ENCODE measurements at places on chromosomes 6 and 20.

DNA sequence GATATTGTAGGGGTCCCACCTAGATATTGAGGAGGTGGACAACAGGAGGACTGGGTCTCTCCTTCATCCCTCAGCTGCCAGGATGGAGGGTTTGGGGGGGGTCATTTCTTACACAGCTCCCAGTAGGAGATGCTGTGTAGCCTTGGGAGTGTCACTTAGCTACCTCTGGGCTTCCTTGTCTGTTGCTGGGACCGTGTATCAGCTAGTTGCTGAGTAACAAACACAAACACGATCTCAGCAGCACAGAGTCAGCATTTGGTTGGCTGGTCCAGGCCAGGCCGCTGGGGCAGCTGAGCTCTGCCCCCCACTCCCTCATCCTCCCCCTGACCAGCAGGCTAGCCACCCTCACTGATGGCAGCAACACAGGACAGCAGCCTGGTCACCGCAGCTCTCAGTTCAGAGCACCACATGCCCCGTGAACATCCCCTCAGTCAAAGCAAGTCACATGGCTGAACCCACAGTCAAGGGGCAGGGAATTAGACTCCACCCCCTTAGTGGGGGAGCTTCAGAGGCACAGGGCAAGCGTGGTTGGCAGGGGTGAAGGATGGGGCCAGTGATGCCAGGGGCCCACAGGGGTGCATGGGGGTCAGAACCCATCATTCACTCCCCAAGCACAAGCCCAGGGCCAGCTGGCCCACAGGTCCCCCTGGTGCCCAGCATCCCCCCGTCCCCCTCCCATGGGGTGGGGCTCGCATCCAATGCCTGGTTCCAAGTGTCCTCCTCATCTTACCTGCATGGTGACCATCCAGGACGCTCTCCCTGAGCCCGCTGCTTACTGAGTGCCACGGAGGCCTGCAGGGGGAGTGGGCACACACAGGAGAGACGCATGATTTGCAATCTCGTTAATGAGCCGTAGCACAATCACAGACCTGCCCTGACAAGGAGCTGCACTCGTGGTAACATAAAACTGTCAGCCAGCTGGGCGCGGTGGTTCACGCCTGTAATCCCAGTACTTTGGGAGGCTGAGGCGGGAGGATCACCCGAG lies 112.4 kb downstream of the TAF4 start:
- DNase-seq = no peak

- DNase-seq = peak; percentile 80
These were observed 3.0 kb downstream of the E2F3 start for GRCh38 chr6:20404641-20405032.

GRCh38 chr6:75504465-75505222 lies 11.0 kb upstream of the FILIP1 start:
- DNase-seq = peak; percentile 56

DNA sequence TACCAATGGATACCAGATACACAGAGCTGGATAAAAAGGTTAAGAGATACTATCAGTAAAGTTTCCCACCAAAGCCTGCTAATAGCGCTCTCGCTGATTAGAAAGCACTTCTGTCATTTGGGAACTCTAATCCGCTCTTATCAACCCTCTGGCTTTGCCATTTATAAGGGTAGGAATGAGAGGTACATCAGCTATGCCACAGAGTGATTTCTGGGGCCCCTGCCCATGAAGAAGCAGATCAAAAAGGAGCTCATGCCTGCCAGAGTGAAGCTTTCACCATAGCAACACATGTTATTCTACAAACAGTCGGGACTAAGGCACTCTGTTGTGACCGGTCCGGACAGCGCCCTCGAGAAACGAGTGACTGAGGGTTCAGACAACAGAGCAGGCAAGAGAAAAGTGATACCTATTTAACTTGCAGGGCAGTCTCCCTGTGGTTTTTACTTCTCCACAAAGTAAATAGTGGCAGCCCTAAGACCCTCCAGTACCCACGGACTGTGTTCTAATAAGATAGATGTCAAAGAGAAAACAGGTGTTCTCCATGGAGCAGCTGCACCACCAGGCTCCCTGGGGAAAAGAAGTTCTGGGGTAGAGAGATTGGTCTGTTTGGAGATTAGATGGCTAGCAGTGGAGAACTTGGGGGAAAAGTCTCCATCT lies 5.6 kb downstream of the TRAM2 start:
- no peak for DNase-seq

GRCh38 chr6:119312875-119313338 lies 36.7 kb downstream of the MAN1A1 start:
- no peak for DNase-seq

GRCh38 chr6:131068165-131068564 lies 5.1 kb upstream of the EPB41L2 start:
- no peak for DNase-seq

GRCh38 chr6:6798448-6798860 lies 209.9 kb downstream of the LY86 start:
- DNase-seq = no peak

DNA sequence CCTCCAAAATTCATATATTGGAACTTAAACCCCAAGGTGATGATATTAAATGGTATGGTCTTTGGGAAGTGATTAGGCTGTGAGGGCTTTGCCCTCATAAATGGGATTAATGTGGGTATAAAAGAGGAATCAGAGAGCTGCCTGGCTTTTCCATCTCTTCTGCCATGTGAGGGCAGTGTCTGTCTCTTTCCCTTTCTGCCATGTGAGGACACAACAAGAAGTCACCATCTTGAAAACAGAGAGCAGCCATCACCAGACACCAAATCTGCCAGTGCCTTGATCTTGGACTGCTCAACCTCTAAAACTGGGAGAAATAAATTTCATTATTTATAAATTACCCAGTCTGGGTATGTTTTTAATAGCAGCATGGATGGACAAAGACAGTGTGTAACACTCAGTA lies 263.0 kb downstream of the PAX1 start:
- DNase-seq = no peak

DNA sequence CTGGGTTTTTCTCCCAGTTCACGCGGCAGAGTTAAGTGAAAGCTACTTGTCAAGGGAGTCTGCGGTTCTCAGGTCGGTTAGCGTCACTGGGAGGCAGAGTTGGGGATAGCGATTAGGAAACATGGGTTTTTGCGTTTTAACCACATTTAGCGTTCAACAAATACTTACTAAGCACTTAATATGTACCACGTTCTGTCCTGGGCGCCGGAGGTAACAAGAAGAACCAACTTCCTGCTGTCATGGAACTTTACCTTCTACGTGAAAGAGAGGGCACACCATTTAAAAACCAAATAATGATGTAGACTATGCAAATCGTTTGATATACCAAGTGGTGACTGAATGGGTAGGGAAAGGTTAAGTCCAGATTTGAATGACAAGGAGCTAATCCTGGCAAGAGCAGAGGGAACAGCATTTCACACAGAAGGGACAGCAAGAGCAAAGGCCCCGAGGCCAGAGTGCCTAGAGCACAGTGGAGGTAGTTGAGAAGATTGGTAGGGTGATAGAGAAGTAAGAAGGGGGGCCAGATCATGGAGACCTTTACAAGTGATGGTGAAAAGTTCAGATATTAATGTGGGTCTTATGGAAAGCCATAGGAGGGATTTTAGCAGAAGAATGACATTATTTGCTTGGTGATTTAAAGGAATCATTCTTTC lies 744 bp downstream of the RIOK1 start:
- no peak for DNase-seq

DNA sequence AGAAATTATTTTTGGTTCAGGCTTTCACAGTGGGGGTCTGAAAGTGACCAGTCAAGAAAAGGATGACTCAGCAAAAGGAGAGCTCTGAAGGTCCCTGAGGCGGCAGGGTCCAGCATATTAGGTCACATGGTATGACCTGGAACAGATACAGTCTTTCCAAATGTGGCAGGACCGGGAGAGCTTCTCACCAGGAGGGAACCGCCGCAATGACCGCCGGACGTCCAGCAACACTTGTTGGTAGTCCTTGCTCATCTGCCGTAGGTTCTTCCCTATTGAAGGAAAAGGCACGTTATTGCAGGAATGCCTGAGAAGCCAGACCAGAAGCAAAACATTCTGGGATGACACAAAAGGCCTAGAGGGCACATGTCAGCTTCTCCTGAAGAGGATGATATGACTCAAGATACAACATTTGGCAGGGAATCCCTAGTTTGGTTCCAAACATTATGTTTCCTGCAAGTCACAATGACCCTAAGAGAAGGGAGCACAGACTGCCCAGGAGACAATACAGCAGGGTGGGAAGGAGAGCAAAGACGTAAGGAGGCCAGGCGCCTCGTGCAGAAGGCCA lies 17.4 kb downstream of the TBC1D20 start:
- peak; percentile 35 for DNase-seq

- DNase-seq = no peak
These were observed 195.0 kb upstream of the TSHZ2 start for GRCh38 chr20:52777171-52777570.

GRCh38 chr6:110345025-110345424 lies 13.1 kb downstream of the METTL24 start:
- DNase-seq = no peak

GRCh38 chr20:24478584-24478983 lies 9.2 kb downstream of the SYNDIG1 start:
- no peak for DNase-seq

DNA sequence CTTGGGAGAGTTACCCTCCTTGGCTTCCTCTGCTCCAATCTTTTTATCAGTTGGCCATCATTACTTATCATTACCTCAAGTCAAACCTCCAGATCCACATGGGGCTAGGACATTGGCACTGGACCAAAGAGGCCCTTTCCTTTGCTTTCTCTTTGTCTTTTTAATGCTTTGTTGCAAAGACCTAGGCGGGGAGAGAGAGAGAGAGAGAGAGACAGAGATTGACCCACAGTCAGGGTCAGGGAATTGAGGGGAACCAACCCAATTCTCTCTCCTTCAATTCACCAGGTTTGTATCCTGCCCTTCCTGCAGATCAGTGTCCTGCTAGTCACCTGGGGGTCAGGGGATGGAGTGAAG lies 3.5 kb upstream of the VEGFA start:
- no peak for DNase-seq

DNA sequence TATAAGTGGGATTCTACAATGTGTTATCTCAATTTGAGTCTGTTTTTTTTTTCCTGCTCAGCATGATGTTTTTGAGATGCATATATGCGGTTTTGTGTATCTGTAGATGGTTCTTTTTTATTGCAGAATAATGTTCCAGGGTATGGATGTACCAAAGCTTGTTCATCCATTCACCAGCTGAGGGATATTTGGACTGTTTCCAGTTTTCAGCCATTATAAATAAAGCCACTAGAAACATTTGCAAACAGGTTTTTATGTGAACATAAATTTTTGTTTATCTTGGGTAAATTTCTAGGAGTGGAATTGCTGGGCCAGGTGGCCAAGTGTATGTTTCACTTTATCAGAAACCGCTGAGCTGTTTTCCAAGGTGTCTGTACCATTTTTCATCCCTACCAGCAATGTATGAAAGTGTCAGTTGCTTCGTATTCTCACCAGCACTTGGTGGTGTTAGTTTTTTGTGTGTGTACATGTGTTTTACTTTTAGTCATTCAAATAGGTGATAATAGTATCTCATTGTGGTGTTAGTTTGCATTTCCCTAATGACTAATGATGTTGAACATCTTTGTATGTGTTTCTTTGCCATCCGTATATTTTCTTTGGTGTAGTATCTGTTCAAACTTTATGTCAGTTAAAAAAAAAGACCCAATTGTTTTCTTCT lies 124.2 kb downstream of the CEBPB start:
- DNase-seq = no peak

DNA sequence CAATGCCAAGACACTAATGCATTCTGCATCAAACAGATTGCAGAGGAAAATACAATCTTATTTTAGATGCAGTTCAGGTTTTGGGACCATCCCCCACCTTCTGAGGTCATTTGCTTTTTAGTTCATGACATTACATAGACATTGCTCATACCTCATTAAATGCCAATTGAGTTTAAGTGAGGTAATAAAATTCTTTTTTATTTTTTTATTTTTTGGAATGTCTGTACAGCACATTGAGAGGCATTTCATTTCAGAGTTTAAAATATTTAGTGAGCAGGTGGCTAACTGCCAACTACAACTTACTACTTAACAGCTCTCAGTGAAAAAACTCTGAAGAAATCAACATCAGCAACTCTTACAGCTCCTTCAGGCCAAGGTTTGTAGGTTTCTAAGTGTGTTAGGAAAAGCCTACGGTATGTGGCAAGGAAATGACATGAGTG lies 482.2 kb upstream of the RNF217 start:
- DNase-seq = no peak

DNA sequence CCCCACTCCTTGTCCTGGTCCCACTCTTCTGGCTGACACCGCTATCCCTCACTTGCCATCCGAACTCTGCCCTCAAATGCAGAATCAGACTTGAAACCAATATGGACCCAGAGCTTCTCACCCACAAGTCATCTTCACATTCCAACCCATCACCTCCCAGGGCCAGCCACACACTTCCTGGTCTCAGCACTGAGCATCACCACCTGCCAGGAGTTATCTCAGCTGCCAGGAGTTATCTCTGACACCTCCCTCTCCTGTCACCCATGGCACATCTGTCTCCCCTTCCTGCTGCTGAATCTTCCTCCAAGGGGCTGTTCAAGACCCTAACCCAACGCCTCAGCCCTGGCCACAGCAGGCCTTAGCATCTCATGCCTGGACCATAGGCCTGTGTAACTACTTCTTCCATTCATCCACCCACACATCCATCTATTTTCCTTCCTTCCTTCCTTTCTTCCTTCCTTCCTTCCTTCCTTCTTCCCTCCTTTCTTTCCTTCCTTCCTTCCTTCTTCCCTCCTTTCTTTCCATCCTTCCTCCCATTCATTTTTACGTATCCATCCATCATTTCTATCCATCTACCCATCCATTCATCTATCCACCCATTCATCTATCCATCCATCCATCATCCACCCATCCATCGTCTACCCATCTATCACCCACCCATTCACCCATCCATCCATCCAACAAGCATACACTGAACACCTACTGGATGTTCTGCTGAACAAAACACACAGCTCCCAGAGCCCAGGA lies 74.6 kb upstream of the NNAT start:
- DNase-seq = no peak

DNA sequence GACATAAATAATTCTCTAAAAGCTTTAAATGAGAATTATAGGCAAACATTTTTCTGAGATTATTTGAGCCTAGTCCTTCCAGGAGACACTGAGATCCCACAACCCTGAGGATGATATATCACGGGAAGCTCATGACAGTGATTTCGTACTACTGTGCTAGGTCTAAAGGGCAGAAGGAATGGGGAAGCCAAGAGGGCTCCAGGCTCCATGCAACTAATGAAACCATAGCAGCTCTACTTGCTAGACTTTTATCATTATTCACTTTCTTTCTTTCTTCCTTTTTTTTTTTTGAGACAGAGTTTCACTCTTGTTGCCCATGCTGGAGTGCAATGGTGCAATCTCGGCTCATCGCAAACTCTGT lies 57.3 kb upstream of the SGK1 start:
- no peak for DNase-seq

GRCh38 chr6:160883999-160884398 lies 107.6 kb upstream of the MAP3K4 start:
- no peak for DNase-seq

- no peak for DNase-seq
These were observed 5.8 kb downstream of the OLIG3 start for GRCh38 chr6:137488150-137489045.

- DNase-seq = no peak
These were observed 317.5 kb upstream of the MOCS1 start for GRCh38 chr6:40251637-40252300.

GRCh38 chr20:4519534-4519933 lies 202.2 kb upstream of the PRND start:
- DNase-seq = no peak

GRCh38 chr6:163876391-163876790 lies 461.9 kb downstream of the QKI start:
- DNase-seq = no peak
